ENCODE measurements at places on chromosomes 2 and 18. TPM values are rescaled to one million over a fixed set of nuclear protein-coding genes. Genes with fewer than 3 reads are reported as not detected.
A peak's percentile ranks its signal among the peaks of the same experiment; 100 is the strongest.

DNA sequence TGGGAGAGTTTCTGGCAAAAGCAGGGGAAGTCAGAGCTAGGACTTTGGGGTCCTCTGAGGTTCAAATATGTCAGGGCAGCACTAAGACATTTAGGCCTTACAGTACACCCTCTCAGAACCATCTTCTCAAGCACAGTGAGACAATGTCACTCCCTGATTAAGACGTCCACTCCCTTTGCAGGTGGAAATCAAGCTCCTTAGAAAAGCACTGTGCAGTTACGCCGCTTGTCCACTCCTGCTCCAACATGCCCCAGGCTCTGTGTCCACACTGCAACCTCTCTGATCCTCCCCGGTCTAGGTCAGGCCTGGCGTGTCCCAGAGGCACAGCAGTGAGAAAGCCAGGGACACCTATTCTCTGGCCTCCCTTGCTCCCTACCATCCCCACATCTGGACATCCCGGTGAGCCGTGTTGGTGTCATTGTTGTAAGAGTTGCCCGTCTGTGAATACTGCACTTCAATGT is 528.6 kb upstream of the ID2 start:
- DNase-seq: no peak

DNA sequence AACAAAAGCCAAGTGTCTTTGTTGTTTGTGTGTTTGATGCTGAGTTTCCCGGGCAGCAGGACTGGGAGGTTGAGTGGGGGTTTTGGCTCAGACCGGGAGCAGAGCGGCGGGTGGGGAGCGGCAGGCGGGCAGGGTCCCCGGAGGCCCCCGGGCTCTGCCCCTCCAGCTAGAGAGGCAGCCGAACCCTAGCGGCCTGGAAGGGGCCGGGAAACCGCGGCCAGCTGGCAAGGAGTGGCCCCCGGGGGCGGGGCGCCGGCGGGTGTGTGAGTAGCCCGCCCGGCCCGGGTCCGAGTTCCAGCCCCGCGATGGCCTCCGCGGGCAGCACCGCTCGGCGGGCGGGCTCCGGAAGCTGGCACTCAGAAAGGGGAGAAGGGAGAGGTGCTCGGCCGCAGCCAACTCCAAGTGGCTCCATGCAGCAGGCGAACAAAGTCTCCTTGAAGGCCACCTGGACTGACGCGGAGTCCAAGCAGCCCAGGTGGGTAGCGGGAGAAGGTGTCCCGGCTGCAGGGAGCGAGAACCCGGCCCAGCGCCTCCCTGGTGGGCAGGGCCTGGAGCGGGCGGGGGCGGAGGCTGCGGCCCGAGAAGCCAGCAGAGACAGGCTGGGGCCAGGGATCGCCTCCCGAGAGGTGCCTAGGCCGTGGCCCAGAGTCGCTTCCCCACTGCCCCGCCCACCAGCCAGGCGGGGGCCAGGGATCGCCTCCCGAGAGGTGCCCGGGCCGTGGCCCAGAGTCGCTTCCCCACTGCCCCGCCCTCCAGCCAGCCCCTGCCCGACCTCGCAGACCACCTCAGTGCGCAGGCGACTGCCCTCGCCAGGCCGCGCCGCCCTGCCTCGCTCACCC is at the start of gene ANKRD53:
TSS of gene ANKRD53 (plus strand) at position 290 of the 839 bp plus-strand sequence. CDS start at position 306, 16 bp downstream.
- DNase-seq: peak; percentile 45

- DNase-seq: no peak
Measured at GRCh38 chr18:22689712-22690111, 243.4 kb upstream of the RBBP8 start.

DNA sequence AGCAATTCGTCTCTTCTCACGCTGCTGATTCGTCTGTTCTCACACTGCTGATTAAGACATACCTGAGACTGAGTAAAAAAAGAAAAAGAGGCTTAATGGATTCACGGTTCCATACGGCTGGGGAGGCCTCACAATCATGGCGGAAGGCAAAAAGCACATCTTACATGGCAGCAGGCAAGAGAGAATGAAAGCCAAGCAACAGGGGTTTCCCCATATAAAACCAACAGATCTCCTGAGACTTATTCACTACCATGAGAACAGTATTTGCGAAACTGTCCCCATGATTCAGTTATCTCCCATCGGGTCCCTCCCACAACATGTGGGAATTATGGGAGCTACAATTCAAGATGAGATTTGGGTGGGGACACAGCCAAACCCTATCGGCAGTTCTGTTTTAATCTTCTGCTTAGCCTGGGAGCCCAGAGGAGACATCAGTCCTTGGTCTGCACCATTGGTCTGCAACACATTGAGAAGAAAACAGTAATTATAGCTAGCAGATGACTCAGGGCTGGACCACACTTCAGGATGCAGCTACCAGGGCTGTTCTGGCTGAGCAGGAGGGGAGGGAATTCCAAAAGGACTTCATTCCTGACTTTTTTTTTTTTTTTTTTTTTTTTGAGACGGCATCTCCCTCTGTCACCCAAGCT is 69.4 kb downstream of the CABLES1 start:
- no peak for DNase-seq

GRCh38 chr2:234502285-234502918 is 5.5 kb upstream of the ARL4C start:
- peak; percentile 94 for DNase-seq

GRCh38 chr18:73824671-73825070 is 323.0 kb downstream of the FBXO15 start:
- DNase-seq: peak; percentile 74

GRCh38 chr2:69566669-69567068 is 76.9 kb downstream of the AAK1 start:
- no peak for DNase-seq

DNA sequence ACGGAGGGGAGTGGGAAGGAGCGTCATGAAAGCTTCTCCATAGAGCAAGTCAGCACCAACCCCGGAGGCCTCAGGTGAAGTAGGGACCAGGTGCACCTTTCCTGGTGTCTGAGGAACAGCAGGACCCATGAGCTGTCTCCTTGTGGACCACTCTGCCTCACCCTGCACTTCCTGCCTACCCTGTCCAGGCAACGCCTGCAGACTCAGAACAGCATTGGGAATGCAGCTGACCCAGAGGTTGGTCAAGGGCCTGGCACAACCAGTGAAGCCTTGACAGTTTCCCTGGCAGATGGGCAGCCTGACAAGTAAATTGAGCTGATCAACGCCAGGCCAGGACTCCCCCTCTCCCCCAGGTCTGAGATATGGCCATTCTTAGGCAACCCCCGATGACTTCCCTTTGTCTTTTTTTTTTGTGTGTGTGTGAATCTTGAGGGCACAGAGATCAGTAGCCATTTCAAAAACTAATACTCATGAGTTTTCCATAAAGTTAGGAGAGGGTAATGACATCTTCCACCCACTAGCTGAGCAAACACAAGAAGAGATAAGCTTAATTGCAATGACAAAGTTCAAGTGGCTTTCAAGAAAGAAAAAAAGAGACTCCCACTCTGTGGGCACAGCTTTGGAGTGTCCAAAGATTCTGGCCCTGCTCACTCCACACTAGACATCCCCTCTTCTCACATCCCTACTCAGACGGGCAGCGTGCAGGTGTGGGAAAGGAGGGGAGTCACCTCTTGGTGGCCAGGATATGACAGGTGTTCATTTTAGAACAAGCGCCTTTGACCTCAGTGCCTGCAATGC is 3.5 kb upstream of the FABP1 start:
- no peak for DNase-seq

DNA sequence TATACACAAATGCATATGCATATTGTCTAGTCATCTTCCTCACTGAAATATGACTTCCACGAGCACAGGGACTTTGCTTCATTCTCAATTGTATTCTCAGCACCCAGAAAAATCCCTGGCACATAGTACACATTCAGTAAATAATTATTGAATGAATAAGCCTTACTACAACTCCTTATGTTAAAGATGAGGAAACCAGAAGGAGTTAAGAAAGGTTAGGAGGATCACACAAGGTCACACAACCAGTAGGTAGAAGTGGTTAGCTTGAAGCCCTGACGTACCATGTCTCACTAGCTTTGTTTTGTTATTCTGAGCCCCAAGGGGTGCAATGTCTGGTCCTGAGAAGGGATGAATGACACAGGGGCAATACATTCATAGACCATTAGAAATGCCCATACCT is 220.9 kb upstream of the PID1 start:
- DNase-seq: peak; percentile 63

GRCh38 chr2:153622285-153622684 is 143.7 kb upstream of the RPRM start:
- no peak for DNase-seq

- DNase-seq: no peak
Measured at GRCh38 chr18:4847056-4847455, 350.0 kb downstream of the AKAIN1 start.

DNA sequence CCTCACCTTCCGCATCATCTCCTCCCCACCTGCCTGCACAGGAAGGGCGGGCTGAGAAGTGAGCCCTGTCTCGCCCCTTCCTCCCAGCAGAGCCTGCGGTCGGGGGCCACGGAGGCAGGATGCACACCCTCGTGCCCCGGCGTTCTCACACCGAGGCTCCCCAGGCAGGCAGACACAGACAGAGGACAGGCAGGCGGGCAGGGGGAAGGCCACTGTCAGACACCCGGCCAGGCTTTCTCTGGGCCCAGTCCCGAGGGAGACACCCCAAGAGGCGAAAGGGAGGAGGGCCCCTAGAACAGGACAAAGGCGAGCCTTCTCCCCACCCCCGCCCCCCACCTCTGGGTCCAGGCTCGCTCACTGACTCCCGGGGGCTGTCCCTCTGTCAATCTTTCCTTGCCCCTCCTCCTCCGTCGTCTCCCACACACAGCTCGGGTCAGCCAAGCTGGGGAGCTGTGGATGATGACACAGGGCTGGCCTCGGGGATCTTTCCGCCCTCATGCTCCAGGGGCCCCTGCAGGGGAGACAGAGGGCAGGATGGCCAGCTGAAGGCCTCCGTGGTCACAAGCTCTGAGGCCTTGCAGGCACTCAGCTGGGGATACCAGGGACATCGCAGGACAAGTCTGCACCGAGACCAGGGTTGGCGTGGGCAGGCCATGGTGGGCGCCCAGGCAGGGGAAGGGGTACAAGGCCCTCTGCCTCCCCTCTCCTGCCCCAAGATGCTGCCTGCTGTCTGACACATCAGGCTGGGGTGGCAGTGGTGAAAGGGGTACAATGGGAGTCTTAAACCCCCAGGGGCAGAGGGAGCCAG is 24.9 kb downstream of the BIN1 start:
- peak; percentile 53 for DNase-seq

- DNase-seq: no peak
Measured at GRCh38 chr2:160434254-160434948, 59.2 kb downstream of the RBMS1 start.

- DNase-seq: peak; percentile 58
Measured at GRCh38 chr2:217327953-217328621, 468.2 kb upstream of the TNP1 start.

DNA sequence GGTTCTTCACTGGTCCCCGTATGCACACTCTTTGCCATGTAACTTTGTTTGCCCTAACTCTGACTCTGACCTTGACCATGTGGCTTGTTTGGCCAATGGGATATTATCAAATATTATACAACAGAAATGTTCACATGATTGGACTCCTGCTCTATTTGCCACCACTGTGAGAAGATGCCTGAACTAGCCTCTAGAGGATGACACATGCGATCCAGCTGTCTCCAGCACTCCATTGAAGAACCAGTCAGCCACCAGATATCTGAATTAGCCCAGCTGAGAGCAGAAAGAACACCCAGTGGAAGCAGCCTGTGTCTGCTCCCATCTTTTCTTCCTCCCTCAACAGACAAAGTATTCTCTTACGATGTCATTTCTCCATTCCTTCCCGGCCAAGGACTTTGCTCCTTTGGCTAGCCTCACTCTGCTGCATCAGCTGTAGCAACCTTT is 412.1 kb downstream of the IRS1 start:
- DNase-seq: no peak

- peak; percentile 76 for DNase-seq
Measured at GRCh38 chr2:188978291-188979081, 4.3 kb downstream of the COL3A1 start.

GRCh38 chr2:201264472-201265173 is 4.3 kb downstream of the CASP8 start:
- peak; percentile 13 for DNase-seq

- peak; percentile 87 for DNase-seq
Measured at GRCh38 chr2:53498210-53498609, 269.4 kb upstream of the CHAC2 start.

DNA sequence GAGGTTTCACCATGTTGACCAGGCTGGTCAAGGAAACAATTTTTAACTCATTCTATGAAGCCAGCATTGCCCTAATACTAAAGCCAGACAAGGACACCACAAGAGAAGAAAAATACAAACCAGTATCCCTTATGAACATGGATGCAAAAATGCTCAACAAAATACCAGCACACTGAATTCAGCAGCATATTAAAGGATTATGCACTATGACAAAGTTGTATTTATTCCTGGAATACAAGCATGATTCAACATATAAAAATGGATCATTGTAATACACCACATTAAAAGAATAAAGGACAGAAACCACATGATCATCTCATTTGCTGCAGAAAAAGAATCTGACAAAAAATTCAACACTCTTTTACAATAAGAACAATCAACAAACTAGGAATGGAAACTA is 138.7 kb downstream of the RAB3GAP1 start:
- no peak for DNase-seq

DNA sequence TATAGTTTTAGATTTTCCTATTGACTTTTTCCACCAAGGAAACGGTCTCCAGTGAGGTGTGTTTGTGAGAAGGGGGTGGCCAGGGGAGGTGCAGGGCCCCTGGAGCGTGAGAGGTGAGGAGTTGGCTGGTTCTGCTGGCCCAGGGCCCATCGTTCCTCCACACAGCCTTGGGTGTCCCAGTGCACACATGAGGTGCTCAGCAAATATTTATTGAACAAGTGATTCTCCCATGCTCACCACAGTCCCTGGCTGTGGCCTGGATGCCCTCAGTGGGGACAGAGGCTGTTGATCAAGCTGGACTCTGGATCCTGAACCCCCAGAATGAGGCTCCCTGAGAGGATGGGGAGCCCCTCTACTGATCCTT is 5.0 kb downstream of the HAAO start:
- DNase-seq: no peak

DNA sequence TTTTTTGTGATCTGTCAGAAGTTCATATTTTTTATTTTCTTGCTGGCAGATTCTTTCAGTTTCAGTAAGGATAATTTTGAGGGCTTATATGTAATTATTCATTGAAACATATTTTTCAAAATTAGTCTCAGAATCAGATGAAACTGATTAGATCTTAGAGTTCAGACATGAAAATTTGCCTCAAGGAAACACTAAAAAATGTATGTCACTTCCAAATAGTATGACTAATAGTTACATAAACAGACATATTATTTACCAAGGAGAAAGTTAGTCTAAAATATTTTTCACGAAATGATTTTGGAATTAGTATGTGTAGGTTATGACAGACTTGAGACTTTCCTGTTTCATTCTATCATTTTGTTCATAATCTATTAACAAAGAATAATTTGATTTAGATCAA is 628.6 kb downstream of the CCDC85A start:
- no peak for DNase-seq

Gene RTKN
- total RNA-seq: 11.8 TPM

Gene SATB2
- total RNA-seq: 13.9 TPM

Gene CLEC4F
- total RNA-seq: not detected

Gene IL1A
- 0.17 TPM for total RNA-seq

Gene GAL3ST2
- total RNA-seq: not detected

Gene TMEM169
- total RNA-seq: 0.26 TPM

Gene POTEI
- not detected for total RNA-seq

Gene NFU1
- 57.3 TPM for total RNA-seq

Data from fibroblast of lung (primary cell).